ENCODE measurements at places on chromosomes 12 and 14.

GRCh38 chr12:107441665-107442300, 243.8 kb upstream of the PWP1 start:
- no peak for DNase-seq

DNA sequence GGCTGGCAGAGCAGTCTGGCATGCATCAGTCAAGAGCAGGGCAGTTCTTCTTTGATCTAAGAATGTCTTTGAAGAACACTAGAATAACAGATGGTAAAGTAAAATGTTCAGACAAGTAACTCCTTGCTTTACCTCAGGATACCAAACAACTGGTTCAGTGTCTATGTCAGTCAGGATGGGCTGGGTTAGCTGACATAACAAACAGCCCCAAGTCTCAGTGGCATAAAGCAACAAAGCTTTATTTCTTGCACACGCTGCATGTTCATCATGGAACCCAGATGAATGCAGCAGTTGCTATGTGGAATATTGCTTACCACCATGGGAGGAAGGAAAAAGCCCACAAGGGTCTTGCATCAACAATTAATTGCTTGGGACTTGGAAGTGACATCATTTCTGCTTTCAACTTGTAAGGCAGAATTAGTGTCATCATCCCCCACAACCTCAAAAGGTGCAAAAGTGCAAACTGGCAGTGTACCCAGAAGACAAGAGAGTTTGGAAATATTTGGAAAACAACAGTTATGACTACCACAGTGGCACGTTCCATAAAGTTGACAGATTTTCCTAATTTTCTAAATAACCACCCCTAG, 21.2 kb downstream of the GPRC5D start:
- no peak for DNase-seq

GRCh38 chr12:52531566-52532300, 11.5 kb upstream of the KRT5 start:
- DNase-seq, result peak; percentile 24

DNA sequence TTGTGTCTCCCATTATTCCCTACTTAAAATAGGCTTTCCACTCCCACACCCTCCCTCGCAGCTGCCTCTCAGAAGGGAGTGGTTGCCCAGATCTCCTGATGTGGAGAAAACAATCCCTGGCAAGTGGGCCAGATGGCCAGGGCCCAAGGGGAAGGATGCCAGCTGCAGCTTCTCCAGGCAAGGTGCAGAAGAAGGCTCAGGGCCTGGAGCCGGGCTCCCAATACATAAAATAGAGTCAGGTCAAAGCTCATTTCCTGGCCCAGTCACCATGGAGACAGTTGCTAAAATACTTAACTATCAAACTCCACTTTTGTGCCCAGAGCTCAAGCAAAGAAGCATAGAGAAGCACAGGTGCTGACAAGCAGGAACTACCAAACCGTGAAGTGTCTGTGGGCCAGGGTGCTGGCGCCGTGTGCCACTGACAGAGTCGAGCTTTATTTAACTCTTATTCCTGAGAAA, 45.7 kb upstream of the ITPR2 start:
- no peak for DNase-seq

DNA sequence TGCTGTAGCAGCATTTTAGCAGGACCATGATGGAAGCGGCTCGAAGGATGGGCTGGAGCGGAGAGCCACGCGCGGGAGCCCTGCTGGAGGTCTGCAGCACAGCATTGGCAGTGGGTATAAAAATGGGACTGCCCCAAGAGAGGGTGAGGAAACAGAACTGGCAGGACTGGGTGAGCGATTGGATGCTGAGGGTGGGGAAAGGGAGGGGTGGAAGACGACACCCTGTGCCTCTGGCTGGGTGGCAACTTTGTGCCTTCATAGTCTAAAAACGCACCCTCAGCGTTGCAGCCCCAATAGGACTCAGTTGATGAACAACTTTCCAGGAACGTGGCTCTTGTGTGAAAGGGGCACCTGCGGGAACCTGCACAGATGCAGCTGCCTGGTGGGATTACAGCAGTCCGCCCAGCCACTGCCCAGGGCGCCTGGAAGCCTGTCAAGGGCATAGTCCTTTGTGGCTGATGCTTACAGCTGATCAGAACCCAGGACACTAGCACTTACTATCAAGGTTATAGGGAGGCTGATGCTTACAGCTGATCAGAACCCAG, 73.0 kb downstream of the NINJ2 start:
- no peak for DNase-seq

DNA sequence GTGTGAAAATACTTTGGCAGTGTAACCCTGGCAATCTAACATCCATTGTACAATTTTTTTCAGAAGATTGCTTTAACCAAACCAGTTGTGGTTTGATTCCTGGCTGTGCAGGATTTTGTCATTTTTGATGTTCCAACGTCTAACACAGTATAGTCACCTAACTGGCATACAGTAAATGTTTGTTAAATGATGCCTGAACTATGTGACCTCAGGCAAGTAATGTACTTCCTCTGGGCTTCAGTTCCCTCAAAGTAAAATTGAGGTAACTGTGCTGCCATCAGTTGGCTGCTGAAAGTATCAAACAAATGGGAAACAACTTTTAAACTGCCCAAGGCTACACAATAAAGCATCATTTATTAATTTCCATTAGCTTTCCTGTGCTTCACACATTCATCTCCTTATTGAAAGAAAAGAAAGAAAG, 4.3 kb downstream of the TM7SF3 start:
- DNase-seq, result no peak

DNA sequence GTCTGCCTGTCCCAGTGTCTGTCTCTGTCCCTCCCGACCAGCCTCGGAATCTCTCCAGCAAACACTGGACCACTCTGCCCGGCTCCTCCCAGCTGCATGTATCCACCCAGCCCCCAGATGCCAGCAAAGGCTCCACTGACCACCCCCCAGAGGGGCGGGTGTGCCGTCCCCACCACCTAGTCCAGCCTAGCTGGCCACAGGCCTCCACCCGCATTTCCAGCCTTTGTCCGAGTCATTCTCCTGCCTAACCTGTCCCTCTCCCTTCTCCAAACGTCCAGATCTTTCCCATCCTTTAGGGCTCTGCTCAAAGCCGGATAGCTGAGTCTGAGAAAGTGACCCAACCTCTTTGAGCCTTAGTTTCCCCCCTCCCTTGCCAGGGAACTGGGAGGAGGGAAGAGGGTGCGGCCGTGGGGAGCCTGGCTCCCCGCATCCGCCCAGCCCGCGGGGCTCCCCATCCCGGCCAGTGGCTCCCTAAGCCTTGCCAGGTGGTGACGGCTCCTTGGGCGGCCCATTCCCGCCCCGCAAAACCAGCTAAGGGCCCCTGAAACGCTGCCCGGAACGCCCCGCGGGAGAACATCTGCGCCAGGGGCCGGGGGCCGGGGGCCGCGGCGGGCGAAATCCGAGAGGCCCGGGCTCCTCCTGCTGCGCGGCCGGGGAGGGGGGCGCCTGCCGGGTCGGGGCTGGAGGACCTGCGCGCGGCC, 34.6 kb upstream of the ANKRD9 start:
- no peak for DNase-seq

- no peak for DNase-seq
Measured at GRCh38 chr14:68547305-68548193, 245.3 kb downstream of the ZFP36L1 start.

DNA sequence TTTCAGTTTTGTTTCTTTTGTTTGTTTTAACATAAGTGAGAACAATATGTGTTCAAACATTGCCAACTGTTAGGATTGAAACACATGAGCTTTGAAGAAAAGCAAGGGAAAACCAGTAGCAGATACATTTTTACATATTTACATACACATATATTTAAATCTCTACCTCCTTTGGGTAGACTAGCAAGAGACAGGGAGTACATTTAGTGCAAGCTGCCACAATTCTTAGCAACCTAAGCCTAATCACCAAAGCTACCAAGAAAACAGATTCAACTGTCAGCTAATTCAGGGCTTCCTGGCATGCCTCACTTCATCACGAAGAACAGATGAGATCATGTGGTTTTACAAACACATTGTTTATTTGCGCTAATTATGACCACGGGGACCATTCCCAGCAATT, 143.1 kb downstream of the PRIMA1 start:
- peak; percentile 9 for DNase-seq

GRCh38 chr12:70443062-70443673, 77.1 kb downstream of the KCNMB4 start:
- no peak for DNase-seq

- no peak for DNase-seq
Measured at GRCh38 chr12:63226792-63227463, 75.9 kb upstream of the AVPR1A start.

DNA sequence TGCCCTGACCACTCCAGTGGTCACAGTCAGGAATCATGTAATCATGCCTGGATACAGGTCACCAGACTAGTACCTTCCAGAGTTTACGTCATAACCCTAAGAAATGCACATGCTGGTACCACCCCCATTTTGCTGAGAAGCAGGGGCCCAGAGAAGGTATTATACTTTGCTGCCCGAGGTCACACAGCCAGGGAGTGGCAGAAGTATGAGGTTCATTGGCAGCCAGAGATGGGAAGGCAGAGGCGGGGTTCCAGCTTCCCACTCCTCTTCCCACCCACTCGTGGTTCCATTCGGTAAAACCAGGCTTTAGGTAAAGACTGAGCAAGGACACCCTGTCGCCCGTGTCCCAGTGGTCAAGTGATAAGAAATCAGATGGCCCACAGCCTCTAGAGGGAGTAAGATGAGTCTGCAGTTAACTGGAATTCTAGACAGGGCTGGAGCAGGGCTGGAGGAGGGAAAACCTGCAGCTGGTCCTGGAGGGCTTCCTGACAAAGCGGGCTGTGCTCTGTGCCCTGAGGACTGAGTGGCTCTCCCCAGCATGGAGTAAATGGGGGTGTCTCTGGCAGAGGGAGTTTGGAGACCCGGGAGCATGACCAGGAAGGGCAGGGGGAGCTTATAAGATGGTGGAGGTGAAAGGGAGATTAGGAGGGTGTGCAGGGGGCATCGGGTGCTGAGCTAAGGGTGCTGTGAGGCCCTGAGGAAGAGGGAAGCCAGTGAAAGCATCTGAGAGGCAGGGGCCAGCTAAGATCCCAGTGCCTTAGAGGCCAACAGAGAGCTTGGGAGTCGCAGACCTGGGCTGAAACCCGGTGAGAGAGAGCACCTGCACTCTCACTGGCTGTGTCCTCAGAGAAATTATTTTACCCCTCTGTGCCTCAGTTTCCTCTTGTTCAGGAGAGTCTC, 5.7 kb downstream of the FAM222A start:
- DNase-seq, result no peak

Measured in globus pallidus (tissue), 1 donor.